ENCODE measurements at places on chromosomes 7 and 10. TPM values are rescaled to one million over a fixed set of nuclear protein-coding genes. Genes with fewer than 3 reads are reported as not detected.

DNA sequence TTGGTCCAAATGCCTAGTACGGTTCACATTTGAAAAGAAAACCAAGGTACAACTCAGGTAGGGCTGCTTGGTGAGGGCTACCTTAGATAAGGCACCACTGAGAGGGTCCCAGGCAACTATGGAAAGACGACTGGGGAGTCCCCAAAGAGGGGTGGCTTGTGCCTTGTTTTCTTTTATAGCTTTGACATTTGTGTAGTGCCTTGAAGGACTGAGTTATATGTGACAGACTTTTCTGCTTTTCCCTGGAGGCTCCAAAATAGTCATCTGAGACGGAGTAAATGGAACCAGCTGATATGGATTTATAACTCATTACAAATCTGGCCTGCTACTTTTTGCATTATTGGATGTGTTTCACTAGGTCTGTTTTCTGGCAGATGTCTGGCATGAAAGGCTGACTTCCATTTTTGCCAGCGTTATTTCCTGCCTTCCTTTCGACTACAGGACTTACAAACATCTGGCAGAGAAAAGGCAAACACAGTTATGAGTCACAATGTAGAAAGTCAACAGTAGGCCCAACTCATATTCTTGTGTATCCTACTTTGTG lies 88.2 kb upstream of the IMMP2L start:
- H3K27me3 ChIP-seq, result no peaks in the 10 kb centered on the region
- DNase-seq, result peak; percentile 88
- H3K4me3 ChIP-seq, result no peak overlapping the region
- H3K36me3 ChIP-seq, result no peaks in the 10 kb centered on the region
- no peak overlapping the region for H3K27ac ChIP-seq

- H3K36me3 ChIP-seq, result no peaks in the 10 kb centered on the region
- H3K4me1 ChIP-seq, result no peaks in the 10 kb centered on the region
- no peak overlapping the region for H3K27ac ChIP-seq
Observed at GRCh38 chr10:114806562-114807391, 14.8 kb upstream of the FHIP2A start.

- H3K4me3 ChIP-seq, result no peak overlapping the region
- no peaks in the 10 kb centered on the region for H3K36me3 ChIP-seq
- peaks cover 2% of the 10 kb centered on the region for H3K4me1 ChIP-seq
Observed at GRCh38 chr7:95599069-95599468, 2.8 kb upstream of the PDK4 start.

The CHAT gene
- not detected for polyA plus RNA-seq

GRCh38 chr10:131870831-131871672 lies 29.8 kb upstream of the PPP2R2D start:
- no peaks in the 10 kb centered on the region for H3K36me3 ChIP-seq
- no peak overlapping the region for H3K27ac ChIP-seq
- no peak overlapping the region for H3K4me3 ChIP-seq
- H3K27me3 ChIP-seq, result no peaks in the 10 kb centered on the region
- H3K4me1 ChIP-seq, result no peaks in the 10 kb centered on the region

DNA sequence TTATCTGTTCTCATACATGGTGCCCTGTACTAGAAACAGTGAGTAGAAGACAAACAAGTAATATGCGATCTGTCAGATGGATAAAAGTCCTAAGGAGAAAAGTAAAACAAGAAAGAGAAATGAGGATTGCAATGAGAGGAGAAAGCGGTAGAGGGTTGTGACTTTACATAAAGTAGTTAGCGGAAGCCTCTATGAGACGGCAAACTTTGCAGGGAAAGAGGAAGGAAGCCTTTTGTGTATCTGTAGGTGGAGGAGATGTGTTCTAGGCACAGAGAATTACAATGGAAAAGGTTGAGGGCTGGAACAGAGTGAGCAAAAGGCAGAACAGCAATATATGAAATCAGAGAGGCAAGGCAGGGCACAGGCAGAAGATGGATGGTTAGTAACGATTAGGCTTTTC lies 150.4 kb upstream of the SEMA3E start:
- DNase-seq, result no peak
- no peaks in the 10 kb centered on the region for H3K4me1 ChIP-seq
- H3K4me3 ChIP-seq, result no peak overlapping the region
- H3K27ac ChIP-seq, result no peak overlapping the region
- H3K27me3 ChIP-seq, result no peaks in the 10 kb centered on the region
- no peaks in the 10 kb centered on the region for H3K36me3 ChIP-seq

DNA sequence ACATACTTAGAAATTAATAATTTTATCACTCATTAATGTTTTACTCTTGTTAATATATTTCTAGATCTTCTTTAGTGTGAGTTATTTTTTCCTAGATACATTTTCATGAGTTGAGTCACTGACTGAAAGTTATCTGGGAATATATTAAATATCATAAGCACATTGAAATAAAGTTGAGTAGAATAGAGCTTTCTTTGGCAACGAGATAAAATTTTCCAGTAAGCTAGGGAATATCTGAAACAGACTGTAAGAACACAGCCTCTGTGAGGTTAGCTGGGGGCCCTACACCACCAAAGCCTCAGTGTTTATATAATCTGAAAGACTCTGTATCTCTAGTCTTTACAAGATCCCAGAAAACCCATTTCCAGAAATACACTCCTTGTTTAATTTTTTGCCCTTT lies 347.8 kb upstream of the PLXDC2 start:
- H3K36me3 ChIP-seq, result no peaks in the 10 kb centered on the region
- no peaks in the 10 kb centered on the region for H3K27me3 ChIP-seq
- H3K4me1 ChIP-seq, result no peaks in the 10 kb centered on the region
- no peak overlapping the region for H3K4me3 ChIP-seq
- DNase-seq, result no peak

DNA sequence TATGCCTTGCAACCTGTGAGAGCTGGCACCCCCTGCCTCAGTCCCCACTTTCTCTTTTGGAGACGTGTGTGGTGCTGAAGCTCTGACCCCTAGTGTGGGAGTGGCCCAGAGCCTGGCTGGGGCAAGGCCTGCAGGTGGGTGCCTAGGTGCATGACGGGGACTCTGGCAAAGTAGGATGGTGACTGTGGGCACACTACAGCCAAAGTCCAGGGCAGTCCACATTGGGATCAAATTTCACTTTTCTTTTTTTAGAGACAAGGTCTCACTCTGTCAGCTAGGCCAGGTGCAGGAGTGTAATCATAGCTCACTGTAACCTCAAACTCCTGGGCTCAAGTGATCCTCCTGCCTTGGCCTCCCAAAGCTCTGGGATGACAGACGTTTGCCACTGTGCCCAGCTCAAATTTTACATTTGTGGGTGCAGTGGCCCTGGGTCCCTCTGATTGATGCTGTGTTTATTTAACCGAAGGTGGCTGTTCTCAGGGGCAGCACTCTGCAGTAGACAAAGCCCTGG lies 52.3 kb downstream of the NEURL1 start:
- H3K4me1 ChIP-seq, result no peaks in the 10 kb centered on the region
- no peak overlapping the region for H3K27ac ChIP-seq
- no peak for DNase-seq
- H3K4me3 ChIP-seq, result no peak overlapping the region

The ZNF425 gene
- 1.1 TPM for polyA plus RNA-seq

- no peaks in the 10 kb centered on the region for H3K27me3 ChIP-seq
- no peaks in the 10 kb centered on the region for H3K4me1 ChIP-seq
- H3K36me3 ChIP-seq, result no peaks in the 10 kb centered on the region
- H3K4me3 ChIP-seq, result no peak overlapping the region
Observed at GRCh38 chr7:140810830-140811556, 113.7 kb downstream of the BRAF start.

The C10orf53 gene
- not detected for polyA plus RNA-seq

The TMEM229A gene
- not detected for polyA plus RNA-seq

- DNase-seq, result no peak
- H3K36me3 ChIP-seq, result no peaks in the 10 kb centered on the region
- H3K4me1 ChIP-seq, result no peaks in the 10 kb centered on the region
- no peak overlapping the region for H3K4me3 ChIP-seq
- no peaks in the 10 kb centered on the region for H3K27me3 ChIP-seq
Observed at GRCh38 chr7:4205828-4206227, 476.3 kb upstream of the FOXK1 start.

- no peaks in the 10 kb centered on the region for H3K36me3 ChIP-seq
- H3K4me1 ChIP-seq, result no peaks in the 10 kb centered on the region
- no peaks in the 10 kb centered on the region for H3K27me3 ChIP-seq
- peak; percentile 6 for DNase-seq
Observed at GRCh38 chr7:46178661-46179060, 257.6 kb upstream of the IGFBP3 start.

GRCh38 chr7:93476491-93477344 lies 97.8 kb downstream of the CALCR start:
- no peak overlapping the region for H3K4me3 ChIP-seq

The RNF148 gene
- 0.09 TPM for polyA plus RNA-seq

DNA sequence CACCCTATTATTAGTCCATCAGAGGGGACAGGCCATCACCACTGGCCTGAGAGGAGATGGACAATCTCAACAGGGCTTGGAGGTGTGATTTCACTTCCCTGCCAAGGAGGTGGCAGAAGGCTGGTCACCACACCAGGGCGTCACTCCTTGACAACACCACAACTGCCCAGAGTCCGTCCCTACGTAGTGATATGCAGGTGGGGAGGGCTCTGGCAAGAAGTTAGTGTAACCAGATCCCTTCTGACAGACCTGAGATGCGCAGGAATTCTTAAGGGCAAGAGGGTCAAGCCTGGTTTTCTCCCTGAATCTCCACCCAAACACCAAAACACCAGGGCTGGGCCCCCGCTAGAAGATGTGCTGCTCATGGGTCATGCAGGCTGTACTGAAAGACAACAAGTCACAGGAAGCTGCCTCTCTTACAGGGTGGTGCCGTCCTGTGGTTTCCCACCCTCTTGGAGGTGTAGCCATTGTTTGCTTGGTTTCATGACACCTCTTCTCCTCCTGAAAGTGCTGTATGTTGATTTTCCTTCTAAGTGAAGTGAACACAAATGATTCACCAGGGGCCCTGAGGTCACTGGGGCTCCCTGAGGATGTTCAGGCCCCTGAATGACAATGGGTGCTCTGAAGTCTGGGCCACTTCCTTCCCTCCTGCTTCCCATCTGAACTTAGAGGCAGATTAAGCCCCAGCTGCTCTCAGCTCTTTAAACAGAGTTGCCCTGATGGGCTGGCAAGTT lies 27.1 kb downstream of the ATXN7L1 start:
- peaks cover 5% of the 10 kb centered on the region for H3K4me1 ChIP-seq
- DNase-seq, result no peak
- H3K27ac ChIP-seq, result no peak overlapping the region
- no peaks in the 10 kb centered on the region for H3K36me3 ChIP-seq
- H3K4me3 ChIP-seq, result no peak overlapping the region
- H3K27me3 ChIP-seq, result no peaks in the 10 kb centered on the region

GRCh38 chr10:97736403-97736901 lies 476 bp upstream of the ZFYVE27 start:
- peaks cover 4% of the 10 kb centered on the region for H3K4me1 ChIP-seq
- H3K27me3 ChIP-seq, result no peaks in the 10 kb centered on the region
- H3K4me3 ChIP-seq, result no peak overlapping the region
- no peak for DNase-seq
- peak overlapping the region; percentile 95 for H3K27ac ChIP-seq
- H3K36me3 ChIP-seq, result no peaks in the 10 kb centered on the region
